Thymus (tissue), 14 donors: ENCODE measurements at places on chromosomes 12 and 14. TPM values are rescaled to one million over a fixed set of nuclear protein-coding genes. Genes with fewer than 3 reads are reported as not detected.

The PLCZ1 gene
- not detected for polyA plus RNA-seq

The SPRING1 gene
- 12.7 TPM for polyA plus RNA-seq

The SHMT2 gene
- polyA plus RNA-seq = 37.0 TPM

The SLC6A13 gene
- polyA plus RNA-seq = 2.9 TPM

The SLCO1A2 gene
- polyA plus RNA-seq = 0.07 TPM

The GPR137C gene
- polyA plus RNA-seq = 1.3 TPM

The OR6C2 gene
- not detected for polyA plus RNA-seq

The TOMM20L gene
- polyA plus RNA-seq = not detected

The RHOJ gene
- 6.0 TPM for polyA plus RNA-seq

The PTPRO gene
- 2.9 TPM for polyA plus RNA-seq

The ZNF140 gene
- polyA plus RNA-seq = 32.7 TPM

The TAS2R50 gene
- not detected for polyA plus RNA-seq

The SAMD15 gene
- 0.91 TPM for polyA plus RNA-seq

The NOP9 gene
- polyA plus RNA-seq = 7.9 TPM

The MAP1LC3B2 gene
- 6.5 TPM for polyA plus RNA-seq

The ADAM21 gene
- 0.09 TPM for polyA plus RNA-seq

The CEBPE gene
- 0.87 TPM for polyA plus RNA-seq

The TMEM229B gene
- polyA plus RNA-seq = 6.6 TPM

The MYH6 gene
- polyA plus RNA-seq = 0.25 TPM
